Fibroblast of villous mesenchyme (primary cell): ENCODE measurements at places on chromosomes 7 and 10.

DNA sequence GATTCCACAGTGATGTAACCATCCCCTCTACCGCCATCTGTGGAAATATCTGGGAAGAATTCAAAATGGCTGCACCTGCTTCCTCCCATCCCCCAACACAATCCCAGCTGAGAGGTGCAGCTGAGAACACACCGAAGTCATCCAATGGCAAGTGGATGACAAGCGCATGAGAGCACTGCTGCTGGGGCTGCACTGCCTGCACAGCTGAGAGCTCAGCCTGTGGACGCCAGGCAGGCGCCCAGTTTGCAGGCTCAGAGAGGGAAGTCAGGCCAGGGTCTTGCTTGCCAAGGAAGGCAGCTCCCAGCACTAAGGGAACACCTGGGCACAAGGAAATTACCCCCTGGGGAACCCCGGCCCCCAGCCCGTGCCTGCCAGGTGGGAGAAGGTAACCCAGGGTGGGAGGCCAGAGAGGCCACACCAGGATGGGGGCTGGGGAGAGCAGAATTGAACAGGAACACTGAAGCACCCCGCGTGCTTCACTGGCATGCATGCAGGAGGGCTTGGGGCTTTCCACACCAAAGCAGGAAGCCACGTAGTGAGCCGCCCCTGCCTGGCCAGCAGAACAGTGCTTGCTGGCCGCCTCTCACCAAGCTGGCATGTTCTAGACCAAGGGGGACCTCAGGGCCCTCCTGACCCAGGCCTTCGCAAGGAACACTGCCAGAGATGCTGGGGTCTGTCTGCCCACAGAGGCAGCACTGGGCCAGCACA lies 46.2 kb downstream of the FAM53B start:
- DNase-seq = no peak

DNA sequence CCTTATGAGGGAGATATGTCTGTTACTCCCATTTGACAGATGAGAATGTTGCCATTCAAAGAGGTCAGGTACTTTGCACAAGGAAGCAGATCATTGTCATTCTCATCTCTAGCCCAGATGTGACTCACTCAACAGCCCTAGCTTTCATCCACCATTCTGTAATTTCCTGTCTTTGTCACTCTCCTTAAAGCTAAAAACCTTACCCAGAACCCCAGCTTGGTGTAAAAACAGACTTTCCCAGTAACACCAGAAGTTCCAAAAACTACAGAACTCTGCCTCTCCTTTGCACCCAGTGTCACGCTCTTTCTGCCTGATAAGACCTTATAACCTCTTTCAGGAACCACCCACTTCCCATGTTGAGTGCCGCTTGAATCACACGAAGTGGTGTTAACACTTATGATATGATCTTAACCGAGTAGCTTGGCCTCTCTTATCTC lies 89.1 kb upstream of the SP4 start:
- no peak for DNase-seq

DNA sequence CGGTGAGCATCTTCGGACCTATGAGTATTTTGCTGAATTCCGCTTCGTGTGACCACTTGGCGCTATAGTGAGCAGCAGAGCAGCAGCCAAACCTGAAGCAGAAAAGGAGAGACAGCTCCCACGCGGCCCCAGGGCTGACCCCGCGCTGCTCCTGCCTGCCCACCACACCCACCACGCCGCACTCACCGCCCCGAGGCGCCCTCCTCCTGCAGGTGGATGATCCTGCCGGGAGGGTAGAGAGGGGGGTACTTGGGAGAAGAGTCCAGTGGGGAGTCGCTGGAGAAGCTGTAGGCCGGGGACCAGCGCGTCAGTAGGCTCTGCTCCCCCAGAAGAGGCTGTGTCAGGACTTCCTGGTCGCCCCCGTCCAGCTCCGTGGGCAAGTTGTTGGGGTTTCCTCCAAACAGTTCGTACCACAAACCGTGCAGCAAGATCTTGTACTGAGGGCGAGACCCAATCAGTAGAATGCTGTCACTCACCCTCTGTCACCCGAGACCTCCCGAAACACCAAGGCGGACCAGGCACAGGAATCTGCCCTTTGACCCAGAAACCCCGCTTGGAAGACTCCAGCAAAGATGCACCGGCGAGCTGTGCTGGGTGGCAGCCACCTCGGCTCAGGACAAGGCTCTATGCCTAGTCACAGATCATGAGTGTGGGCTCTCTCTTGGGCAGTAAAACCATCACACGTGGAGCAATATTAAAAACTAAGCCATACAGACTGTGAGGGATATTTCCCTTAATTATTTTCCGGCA lies 37.6 kb downstream of the DAGLB start:
- no peak for DNase-seq

- no peak for DNase-seq
Measured at GRCh38 chr7:39272111-39272510, 294.1 kb upstream of the YAE1 start.

GRCh38 chr7:15554081-15554480 lies 7.7 kb downstream of the AGMO start:
- peak; percentile 38 for DNase-seq

DNA sequence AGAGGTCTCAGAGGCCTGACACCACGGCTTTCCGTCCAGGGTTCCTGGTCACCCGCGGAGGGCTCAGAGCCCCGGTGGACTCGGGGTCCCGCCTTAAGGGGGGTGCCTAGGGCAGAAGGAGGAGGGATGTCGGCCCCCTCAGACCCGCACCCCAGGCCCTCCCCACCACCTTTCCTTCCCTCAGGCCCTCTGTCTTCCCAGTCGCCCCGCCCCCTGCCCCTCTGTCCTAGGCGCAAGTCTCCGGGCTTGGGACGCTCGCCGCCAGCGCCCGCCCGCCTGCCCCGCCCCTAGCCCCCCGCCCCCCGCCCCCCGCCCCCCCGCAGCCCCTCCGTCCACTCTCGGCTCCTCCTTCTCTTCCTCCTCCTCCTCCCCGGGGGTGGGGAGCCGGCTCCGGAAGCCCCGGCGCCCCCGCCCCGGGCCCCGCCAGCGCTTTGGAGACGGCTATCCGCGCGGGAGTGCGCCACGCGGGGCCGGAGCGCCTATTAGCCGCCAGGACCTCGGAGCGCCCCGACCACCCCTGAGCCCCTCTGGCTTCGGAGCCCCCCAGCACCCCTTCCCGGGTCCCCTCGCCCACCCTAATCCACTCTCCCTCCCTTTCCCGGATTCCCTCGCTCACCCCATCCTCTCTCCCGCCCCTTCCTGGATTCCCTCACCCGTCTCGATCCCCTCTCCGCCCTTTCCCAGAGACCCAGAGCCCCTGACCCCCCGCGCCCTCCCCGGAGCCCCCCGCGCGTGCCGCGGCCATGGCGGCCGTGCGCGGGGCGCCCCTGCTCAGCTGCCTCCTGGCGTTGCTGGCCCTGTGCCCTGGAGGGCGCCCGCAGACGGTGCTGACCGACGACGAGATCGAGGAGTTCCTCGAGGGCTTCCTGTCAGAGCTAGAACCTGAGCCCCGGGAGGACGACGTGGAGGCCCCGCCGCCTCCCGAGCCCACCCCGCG lies at the start of gene AEBP1:
Gene AEBP1, plus strand, starts transcription at position 423 of the 937 bp plus-strand sequence. Its CDS starts 321 bp downstream, at position 744.
- peak; percentile 53 for DNase-seq

- DNase-seq = no peak
Measured at GRCh38 chr10:10462151-10462941, 555.3 kb upstream of the CELF2 start.

DNA sequence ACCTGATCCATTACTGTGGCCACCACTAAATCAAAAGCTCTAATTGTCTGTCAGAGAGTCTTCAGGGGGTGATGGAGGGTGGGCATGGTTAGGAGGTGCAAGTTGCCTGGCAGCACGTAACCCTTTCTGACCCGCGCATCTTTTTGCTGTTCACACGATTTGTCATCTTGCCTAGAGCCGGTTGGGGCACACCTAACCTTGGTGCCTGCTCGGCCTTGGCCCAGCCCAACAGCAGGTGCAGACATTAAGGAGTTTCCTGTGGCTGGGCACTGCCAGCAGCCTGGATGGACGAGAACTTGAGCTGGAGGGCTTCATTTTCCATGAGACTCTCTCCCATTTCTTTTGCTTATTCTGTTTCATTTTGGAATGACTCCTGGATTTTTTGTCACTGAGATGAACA lies 41.0 kb upstream of the PTF1A start:
- DNase-seq = no peak

DNA sequence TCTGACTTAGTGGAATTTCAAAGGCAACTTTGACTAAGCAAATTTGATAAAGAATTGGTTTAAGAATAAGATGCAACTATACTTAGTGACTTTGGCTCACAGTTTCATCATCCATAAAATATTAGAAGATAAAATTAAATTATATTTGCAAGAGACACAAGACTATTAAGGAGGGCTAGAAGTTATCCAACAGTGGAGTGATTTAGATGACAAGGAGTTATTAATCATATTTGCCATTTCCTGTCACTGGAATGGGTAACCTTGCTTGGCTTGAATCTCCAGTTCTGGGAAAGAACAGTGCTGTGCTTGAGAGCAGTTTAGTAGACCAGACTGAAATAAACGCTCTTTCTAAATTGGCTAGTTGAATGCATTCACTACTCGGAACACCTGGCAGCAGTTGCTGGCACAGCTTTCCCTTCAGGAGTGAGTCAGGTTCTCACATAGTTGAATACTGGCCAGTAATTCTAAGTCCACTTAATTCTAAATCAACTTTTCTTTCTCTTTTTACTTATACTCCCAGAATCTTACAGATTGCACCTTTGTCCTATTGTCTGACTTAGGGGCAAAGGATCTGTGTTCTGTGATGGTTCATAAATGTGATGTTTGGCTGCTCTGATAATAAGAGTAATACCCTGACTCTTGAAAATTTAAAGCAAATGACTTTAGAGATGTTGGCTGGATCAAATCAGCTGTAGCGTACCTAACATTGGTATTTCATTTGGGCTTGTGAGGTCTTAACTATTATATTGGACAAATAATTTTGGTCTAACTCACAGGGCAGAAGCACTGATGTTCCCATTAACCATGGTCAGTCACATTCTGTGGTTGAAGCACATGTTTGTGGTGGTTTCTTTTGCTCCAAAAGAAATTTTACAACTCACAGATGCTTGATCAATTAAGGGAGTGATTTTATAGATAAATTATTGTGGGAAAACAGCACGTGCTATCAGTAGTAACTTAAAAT lies 16.6 kb downstream of the STMP1 start:
- DNase-seq = no peak

DNA sequence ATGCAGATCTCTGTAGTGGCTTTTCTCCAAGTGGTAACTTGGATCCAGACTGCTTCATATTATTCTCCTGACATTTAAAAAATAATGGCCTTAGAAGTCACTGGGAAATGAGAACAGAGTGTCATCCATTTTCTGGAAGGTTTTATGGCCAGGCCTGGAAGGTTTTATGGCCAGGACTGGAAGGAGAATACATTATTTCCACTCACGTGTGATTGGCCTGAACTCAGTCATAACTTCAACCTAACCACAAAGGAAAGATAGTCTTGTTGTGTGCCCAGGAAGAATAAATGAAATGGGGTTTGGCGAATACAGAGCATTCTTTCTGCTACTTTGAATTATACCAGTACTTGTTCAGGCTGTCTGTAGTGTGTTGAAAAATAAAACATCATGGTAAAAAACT lies 360.9 kb downstream of the GPAM start:
- DNase-seq = no peak

GRCh38 chr7:154738216-154738615 lies 264.7 kb downstream of the PAXIP1 start:
- DNase-seq = no peak

GRCh38 chr7:3260401-3260715 lies 40.7 kb upstream of the SDK1 start:
- peak; percentile 85 for DNase-seq

DNA sequence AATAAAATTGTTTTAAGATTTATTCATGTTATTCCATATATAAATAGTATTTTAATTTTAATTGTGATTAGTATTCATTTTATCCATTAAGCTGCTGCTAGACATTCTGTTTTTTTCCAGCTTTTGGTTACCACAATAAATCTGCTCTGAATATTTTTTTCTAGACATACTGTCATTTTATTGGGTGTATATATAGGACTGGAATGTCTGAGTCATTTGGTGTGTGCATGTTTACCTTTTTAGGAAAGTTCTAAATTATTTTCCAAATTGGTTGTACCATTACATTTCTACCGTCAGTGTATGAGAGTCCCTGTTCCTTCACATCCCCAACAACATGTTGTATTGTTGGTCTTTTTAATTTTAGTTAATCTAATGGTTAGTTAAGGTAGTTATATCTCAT lies 1138.1 kb downstream of the REEP3 start:
- DNase-seq = no peak

- DNase-seq = no peak
Measured at GRCh38 chr7:84102213-84102612, 92.4 kb downstream of the SEMA3A start.

DNA sequence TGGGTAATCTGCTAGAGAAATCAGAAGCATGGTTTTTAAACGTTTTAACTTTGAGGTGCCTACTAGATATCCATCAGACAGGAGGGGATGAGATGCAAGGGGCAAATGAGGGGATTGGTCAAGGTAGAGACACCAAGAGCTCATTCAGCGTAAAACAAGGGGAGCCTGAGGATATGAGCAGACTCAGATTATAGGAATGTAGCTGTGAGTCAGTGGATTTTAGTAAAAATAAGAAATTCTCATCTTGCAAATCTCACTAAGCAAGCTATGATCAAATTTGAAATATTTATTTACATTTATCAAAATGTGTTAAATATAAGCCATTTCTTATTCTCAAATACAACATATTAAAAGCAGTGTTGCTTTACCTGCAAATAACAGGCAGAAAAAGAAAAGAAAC lies 21.4 kb upstream of the TFEC start:
- no peak for DNase-seq

GRCh38 chr10:12337453-12338372 lies 11.6 kb upstream of the CAMK1D start:
- DNase-seq = no peak

GRCh38 chr10:64690194-64690593 lies 1169.0 kb downstream of the REEP3 start:
- no peak for DNase-seq

DNA sequence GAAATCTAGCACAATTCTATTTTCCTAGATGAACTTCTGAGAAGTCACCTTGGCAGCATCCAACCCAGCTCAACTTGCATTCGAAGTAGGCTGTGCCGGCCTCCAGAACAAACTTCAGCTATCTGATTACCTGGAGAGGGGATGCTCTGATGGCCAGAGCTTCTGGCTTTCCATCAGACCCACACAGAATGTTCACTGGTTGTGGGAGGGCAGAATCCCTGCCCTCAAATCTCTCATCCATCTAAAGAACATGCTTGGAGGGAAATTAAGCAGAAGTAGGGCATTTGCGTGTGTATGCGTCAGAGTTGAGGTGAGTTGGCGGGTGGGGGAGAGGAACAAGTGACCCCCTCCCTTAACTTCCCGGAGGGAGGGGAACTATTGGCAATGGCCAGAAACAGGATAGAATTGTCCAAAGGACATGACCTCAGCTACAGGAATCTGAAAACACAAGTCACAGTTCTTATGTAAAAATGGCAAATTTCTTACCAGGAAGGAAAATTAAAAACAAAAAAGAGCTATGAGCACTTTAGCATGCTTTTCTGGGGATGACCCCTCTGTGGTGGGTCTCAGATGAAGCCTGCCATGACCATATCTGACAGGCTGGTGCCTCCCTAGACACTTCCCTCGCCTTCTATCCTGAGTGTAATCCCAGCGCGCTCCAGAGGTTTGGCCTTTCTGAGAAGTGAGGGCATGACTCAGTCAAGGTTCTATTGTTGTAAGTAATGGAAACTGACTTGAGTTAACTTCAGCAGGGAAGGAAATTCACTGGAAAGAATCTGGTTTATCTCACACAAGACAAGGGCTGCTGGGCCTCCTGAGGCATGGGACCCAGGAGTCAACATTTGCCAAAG lies 278.8 kb downstream of the RPS24 start:
- peak; percentile 56 for DNase-seq
